Epithelial cell of umbilical artery (primary cell): ENCODE measurements at places on chromosomes 3 and 15. TPM values are rescaled to one million over a fixed set of nuclear protein-coding genes. Genes with fewer than 3 reads are reported as not detected.

Gene CXCR6
- total RNA-seq: not detected in 2 replicates

Gene ANKRD28
- 131 and 136 TPM in 2 replicates for total RNA-seq

Gene SMCO1
- total RNA-seq: under 0.01 TPM in 1 of 2 replicates, not detected in the other

Gene AHSG
- total RNA-seq: not detected in 2 replicates

Gene B4GALT4
- total RNA-seq: 3.9 and 7.1 TPM in 2 replicates

Gene PCSK6
- total RNA-seq: 0.32 TPM in 1 of 2 replicates, not detected in the other

Gene MYO1E
- 133 and 175 TPM in 2 replicates for total RNA-seq

Gene PRKCI
- total RNA-seq: 31.8 and 32.5 TPM in 2 replicates

Gene ZBTB47
- 12.2 and 13.6 TPM in 2 replicates for total RNA-seq

Gene AGTR1
- total RNA-seq: under 0.01 TPM in 1 of 2 replicates, not detected in the other

Gene SRGAP3
- total RNA-seq: under 0.01 TPM in 1 of 2 replicates, not detected in the other

Gene ALDH1L1
- not detected in 2 replicates for total RNA-seq

Gene POTEB2
- not detected in 2 replicates for total RNA-seq

Gene MRPS25
- 21.8 and 52.1 TPM in 2 replicates for total RNA-seq

Gene GTF2E1
- total RNA-seq: 29.2 and 41.3 TPM in 2 replicates

Gene GCNT3
- total RNA-seq: not detected in 2 replicates

Gene CISH
- 0.15 and 0.32 TPM in 2 replicates for total RNA-seq

Gene ABI3BP
- total RNA-seq: 8.1 and 54.3 TPM in 2 replicates

Gene ACOX2
- total RNA-seq: 1.3 and 1.7 TPM in 2 replicates

Gene PIAS1
- total RNA-seq: 6.7 and 10.1 TPM in 2 replicates

Gene IMPDH2
- 182 and 304 TPM in 2 replicates for total RNA-seq

Gene TIMP4
- total RNA-seq: not detected in 2 replicates

Gene IL5RA
- total RNA-seq: not detected in 2 replicates

Gene CNTN4
- under 0.01 TPM in 1 of 2 replicates, not detected in the other for total RNA-seq

Gene GXYLT2
- 0.65 and 3.0 TPM in 2 replicates for total RNA-seq

Gene GP9
- 0.32 TPM in 1 of 2 replicates, not detected in the other for total RNA-seq

Gene PRSS50
- not detected in 2 replicates for total RNA-seq

Gene PHC3
- 8.8 and 16.4 TPM in 2 replicates for total RNA-seq

Gene TRIM71
- not detected in 2 replicates for total RNA-seq

Gene PLCH1
- total RNA-seq: under 0.01 TPM in 2 replicates

Gene TGM5
- not detected in 2 replicates for total RNA-seq

Gene CHST13
- not detected in 2 replicates for total RNA-seq

Gene ZNF385D
- total RNA-seq: under 0.01 TPM in 1 of 2 replicates, not detected in the other

Gene TRH
- not detected in 2 replicates for total RNA-seq

Gene SLC38A3
- total RNA-seq: under 0.01 TPM in 1 of 2 replicates, not detected in the other

Gene ITGA11
- total RNA-seq: under 0.01 and 0.76 TPM in 2 replicates

Gene CHRM5
- total RNA-seq: not detected in 2 replicates

Gene RYR3
- total RNA-seq: not detected in 2 replicates

Gene DNAJA4
- 5.2 and 8.8 TPM in 2 replicates for total RNA-seq

Gene TARS3
- 7.8 and 8.2 TPM in 2 replicates for total RNA-seq
